Right renal pelvis (tissue), 4 donors: ENCODE measurements at places on chromosomes 2 and 18. TPM values are rescaled to one million over a fixed set of nuclear protein-coding genes. Genes with fewer than 3 reads are reported as not detected.

Gene MATN3
- 4.0 TPM for polyA plus RNA-seq

Gene GAD1
- polyA plus RNA-seq: 0.97 TPM

Gene DNPEP
- polyA plus RNA-seq: 59.1 TPM

Gene PSME4
- 58.5 TPM for polyA plus RNA-seq

Gene GALNT14
- polyA plus RNA-seq: 48.1 TPM

Gene PRSS56
- not detected for polyA plus RNA-seq

Gene ZNF519
- 12.1 TPM for polyA plus RNA-seq

Gene LAMA1
- 73.8 TPM for polyA plus RNA-seq

Gene CREG2
- 0.43 TPM for polyA plus RNA-seq

Gene NXPH2
- polyA plus RNA-seq: 4.1 TPM

Gene HOXD13
- 0.22 TPM for polyA plus RNA-seq

Gene ZFAND2B
- 44.4 TPM for polyA plus RNA-seq

Gene CAVIN2
- 47.6 TPM for polyA plus RNA-seq

Gene DPP10
- 12.1 TPM for polyA plus RNA-seq

Gene REG3A
- not detected for polyA plus RNA-seq

Gene ARHGEF4
- 8.0 TPM for polyA plus RNA-seq

DNA sequence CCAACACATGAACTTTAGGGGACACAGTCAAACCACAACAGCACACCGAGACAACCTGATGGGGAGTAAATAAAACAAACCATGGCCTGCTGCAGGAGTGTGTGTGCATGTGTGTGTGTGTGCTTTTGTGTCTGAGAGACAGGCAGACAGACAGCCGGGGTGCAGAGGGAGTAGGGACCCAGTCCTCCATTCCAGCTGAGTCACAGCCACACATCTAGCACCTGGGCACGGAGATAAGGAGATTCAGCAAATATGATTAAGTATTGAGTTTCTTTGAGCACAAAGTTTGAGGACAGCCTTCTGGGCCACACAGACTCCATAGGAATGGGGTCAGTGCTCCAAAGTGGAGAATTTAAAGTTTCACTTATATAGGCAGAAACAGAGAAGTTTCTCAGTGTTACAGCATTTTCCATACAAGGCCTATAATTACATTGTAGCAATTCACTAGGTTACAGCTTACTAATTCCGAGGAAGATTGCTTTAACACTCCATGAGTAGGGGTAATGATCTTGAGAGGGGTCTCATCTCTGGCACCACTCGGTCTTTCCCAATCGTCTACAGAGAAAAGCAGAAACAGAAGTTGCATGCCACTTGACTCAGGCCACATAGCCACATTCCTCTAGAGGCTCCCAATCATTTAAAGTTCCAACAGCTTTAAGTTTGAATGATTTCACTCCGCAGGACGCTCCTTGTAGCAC is 30.8 kb upstream of the PRLH start:
- no peak for DNase-seq

- DNase-seq: no peak
Measured at GRCh38 chr2:38912619-38913018, 22.9 kb downstream of the ARHGEF33 start.

- DNase-seq: no peak
Measured at GRCh38 chr2:108593547-108594098, 59.4 kb downstream of the LIMS1 start.

GRCh38 chr18:49127471-49128190 is 176.9 kb upstream of the SMAD7 start:
- peak; percentile 69 for DNase-seq

DNA sequence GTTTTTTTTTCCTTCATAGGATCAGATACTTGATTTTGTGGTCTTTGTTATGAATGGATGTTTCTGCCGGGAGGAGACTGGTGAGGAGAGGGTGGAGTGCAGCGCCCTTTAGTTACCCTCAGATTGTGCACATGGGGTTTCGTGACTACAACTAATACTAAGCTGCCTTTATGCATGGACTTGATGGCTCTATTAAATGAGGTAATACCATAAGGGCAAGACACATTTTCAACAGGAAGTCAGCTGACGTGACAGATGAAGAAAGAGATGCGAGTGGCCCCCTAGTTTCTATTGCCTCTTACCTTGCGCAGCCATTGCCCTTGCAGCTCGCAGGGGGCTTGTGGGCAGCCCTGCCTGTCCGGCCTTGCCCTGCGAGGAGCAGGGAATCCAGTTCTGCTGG is 24.4 kb downstream of the ZNF407 start:
- DNase-seq: no peak

- no peak for DNase-seq
Measured at GRCh38 chr2:16818203-16818556, 152.5 kb upstream of the CYRIA start.

DNA sequence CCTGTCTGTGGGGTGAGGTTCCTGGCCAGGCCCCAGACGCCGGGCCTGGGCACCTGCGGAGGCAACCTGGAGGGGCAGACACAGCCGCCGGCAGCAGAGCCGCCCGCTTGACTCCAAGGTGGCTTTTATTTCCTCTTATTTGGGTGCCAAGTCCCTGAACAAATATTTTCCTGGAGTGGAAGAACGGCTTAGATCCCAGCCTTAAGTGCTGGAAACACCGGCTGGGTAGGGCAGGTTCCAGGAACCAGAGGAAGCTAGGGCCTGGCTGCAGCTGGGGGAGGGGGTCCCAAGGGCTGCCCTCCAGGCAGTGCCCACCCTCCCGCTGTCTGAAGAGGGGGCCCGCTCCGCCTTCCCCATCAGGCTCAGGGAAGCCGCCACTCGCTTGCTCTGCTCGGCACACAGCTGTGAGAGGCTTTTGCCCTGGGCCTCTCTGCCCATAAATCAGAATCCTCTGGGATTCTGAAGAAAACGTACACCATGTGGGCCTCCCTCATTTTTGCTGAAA is 28.2 kb downstream of the SDC1 start:
- peak; percentile 55 for DNase-seq

- DNase-seq: no peak
Measured at GRCh38 chr2:128748835-128749605, 430.4 kb upstream of the HS6ST1 start.

- no peak for DNase-seq
Measured at GRCh38 chr2:192157776-192158175, 37.0 kb downstream of the TMEFF2 start.

DNA sequence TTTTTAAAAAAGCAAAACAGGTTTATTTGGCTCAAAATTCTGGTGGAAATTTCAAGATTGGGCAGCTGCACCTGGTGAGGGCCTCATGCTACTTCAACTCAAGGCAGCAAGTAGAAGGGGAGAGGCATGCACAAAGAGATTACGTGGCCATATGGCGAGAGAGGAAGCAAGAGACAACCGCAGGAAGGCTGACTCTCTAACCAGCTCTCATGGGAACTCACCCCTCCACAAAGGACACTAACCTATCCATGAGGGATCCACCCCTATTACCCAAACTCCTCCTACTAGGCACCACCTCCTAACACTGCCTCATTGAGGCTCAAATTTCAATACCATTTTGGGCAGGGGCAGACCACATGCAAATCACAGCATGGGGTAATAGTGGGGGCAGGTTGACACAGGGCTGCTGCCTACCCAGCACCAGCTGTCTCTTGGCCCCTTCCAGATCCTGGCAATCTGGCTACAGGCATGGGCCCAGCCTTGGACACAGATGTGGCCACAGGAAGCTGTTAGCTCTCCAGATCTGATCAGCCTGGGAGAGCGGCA is 2.0 kb upstream of the CAPN10 start:
- no peak for DNase-seq

DNA sequence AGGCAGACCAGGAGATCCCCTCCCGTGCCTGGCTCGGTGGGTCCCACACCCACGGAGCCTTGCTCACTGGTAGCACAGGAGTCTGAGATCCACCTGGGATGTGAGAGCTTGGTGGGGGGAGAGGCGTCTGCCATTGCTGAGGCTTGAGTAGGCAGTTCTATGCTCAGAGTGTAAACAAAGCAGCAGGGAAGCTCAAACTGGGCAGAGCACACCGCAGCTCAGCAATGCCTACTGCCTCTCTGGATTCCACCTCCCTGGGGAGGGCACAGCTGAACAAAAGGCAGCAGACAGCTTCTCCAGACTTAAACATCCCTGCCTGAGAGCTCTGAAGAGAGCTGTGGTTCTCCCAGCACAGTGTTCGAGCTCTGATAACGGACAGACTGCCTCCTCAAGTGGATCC is 85.1 kb downstream of the UGP2 start:
- no peak for DNase-seq

DNA sequence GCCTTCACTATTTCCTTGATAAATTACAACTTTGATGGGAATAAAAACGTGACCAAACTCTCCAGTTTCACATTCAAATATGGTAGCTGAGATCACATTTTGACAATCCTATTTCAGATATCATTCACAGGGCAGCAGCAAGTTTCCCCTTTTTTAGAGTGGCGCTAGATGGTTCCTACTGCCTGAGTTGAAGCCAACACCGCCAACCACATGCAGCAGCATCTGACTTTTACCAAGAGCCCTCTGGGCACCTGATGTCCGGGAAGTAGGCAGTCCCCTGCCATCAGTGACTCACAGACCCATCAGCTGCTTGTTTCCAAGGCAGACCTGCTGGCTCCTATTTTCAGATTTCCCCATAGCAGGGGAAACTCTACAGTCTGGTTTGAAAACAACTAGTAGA is 4.0 kb upstream of the MREG start:
- no peak for DNase-seq

GRCh38 chr2:174717916-174718315 is 46.4 kb downstream of the CHRNA1 start:
- no peak for DNase-seq

DNA sequence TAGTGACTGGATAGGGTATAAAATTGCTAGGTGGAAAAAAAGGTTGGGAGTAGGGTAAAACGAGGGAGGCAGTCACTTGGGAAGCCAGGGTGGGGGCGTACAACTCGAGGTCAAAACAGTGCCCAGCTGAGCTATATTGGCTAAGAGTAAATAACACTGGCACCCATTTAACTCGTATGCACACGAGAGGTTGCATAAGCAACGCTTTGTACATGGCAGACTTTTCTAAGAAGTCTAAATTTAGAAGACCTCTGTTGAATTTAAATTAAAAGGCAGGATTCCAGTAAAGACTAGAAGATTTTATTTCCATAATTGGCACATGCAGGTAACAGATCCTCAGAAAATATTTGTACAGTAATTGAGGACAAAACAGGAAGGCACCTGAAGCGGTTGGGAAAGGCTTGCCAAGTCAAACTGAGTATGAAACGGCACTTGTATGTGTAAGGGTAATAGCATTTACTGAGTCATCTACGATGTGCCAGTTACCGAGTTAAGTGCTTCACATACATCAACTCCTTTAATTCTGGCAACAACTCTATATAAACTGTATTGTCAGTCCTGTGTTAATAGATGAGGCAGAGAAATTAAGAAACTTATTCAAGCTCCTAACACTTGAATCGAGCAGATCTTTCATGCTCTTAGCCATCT is 1.4 kb upstream of the MALT1 start:
- DNase-seq: no peak

GRCh38 chr18:62751341-62751821 is 36.0 kb downstream of the PHLPP1 start:
- peak; percentile 5 for DNase-seq

DNA sequence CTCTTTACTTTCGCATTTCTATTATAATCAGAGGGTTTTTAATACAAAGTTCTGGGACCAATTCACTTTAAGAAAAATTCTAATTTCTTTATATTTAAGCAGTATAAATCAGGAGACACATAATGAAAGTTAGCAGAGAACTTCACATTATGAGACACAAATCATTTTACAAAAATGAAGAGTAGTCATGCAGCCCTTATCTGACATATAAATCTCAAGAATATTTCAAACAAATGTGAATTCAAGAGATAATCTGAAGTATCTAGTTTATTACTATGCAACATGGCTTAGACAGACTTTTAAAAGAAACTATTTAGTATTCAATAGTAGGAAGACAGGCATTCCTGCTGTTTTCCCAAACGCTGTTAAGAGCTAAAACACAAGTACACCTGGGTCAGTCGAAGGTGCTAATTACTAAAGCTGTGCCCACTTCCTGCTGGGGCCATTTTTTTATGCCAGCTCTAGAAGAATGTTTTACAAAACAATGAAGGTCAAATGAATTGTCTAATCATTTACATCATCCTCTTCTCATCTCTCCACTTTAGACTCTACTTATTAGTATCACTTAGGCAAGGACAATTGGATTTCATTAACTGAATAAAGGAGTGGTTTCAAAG is 40.2 kb downstream of the CWC22 start:
- DNase-seq: no peak

- no peak for DNase-seq
Measured at GRCh38 chr2:37375741-37376288, 31.4 kb downstream of the QPCT start.
